ENCODE measurements at places on chromosomes 7 and 10.

DNA sequence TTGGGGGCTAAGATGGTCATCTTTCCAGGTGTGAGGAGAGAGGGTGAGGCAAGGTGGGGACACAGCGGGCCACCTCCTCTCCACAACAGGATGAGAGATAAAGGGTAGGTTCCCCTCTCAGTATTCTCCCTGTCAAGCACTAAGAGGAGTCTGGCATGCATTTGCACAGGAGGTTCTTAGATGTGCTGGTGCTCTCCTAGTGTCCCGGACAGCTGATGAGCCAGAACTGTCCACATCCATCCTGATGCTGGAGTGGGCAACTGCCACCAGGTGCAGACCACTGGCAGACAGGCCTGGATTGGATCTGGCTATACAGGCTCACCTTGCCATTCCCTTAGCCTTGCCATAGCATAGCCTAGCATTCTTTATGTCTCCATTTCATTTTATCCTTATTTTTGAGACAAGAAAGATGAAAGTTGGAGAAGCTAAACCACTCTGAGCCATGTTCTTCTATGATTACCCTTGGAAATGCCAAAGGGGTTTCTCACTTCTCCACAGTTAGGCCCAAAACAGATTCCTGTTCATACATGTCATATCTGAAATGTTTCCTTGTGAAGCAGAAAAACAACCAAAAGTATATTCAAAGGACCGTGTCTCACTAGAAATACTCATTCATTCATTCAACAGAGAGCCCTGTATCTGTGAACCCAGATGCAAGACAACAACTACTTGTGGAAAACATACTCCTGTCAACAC, 48.8 kb upstream of the ANTXRL start:
- no peak for DNase-seq

DNA sequence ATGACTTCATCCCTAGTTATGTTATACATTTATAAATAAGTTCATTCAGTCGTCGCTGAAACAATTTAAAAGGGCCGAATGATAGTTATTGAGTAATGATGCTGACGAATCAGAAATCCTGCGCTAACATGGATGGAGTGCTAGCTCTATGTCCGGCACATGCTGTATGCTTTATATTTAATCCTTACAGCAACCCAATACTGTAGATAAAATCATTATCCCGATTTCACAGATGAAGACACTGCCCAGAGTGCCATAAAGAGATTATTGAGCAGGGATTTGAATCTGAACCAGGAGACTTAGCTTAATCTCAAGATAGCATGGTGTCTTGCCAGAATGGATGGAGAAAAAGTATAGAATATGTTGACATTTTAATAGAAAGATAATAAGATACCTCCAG, 1.1 kb upstream of the ICA1 start:
- no peak for DNase-seq

GRCh38 chr10:103803941-103804340, 51.4 kb downstream of the SH3PXD2A start:
- DNase-seq: no peak

DNA sequence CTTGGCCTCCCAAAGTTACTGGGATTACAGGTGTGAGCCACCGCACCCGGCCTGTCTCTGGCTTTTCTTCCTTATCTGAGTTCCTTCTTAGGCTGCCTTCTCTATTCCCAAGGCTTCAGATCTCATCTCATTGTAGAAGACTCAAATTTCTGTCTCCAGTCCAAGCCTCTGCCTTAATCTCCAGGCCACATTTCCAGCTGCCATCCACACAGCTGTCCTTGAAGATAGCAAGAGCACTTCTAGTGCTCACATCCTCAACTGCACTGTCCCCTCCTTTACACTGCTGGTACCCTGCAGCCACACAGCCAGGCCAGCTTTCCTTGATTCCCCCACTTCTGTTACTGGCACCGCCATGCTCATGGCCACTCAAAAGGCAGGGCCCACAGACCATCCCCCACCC, 35.6 kb downstream of the POLL start:
- no peak for DNase-seq

DNA sequence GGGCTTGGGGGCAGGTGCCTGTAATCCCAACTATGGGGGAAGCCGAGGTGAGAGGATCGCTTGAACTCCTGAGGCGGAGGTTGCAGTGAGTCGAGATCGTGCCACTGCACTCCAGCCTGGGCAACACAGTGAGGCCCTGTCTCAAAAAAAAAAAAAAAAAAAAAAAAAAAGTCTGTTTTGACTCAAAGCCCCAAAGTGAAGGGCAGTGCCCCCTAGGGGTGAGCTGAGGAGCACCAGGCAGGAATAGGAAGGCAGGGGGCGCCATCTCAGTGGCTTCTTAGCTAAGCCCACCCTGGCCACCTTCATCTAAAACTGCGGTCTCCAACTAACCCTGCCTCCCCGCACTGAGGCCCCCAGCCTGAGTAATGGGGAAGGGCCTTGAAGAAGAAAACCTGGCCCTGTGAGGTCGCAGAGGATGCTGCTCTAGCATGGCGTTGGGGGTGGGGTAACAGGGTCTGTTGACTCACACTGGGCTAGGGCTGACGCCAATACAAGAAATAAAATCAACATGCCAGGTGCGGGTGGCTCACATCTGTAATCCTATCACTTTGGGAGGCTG, 9.8 kb downstream of the PODXL start:
- DNase-seq: no peak

Measured in BJ (cell line).